SHP77 (cell line): ENCODE measurements at places on chromosomes 5 and 9.

- no peak for DNase-seq
Measured at GRCh38 chr9:3912817-3913216, 387.0 kb upstream of the RFX3 start.

DNA sequence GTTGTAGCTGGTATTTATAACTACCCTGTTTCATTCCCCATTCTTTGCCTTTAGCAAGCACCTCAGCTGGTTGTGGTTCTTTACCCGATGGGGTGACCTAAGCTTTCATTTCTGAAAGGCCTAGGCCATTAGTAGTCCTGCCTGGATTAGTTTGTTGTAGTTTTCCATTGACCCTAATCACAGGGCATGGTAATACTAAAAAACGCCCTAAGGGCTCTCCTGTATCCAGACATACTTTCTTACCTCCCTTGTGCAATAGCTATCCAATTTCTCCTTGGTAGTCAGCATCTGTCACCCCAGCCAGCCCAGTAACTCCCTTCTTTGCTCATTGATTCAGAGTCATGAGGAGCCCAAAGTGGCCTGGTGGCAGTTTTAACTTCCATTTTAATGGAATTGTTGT lies 24.0 kb downstream of the TMOD1 start:
- DNase-seq: no peak

GRCh38 chr5:34051374-34051980 lies 8.5 kb upstream of the C1QTNF3 start:
- DNase-seq: no peak

- DNase-seq: no peak
Measured at GRCh38 chr5:59137846-59138245, 555.0 kb downstream of the RAB3C start.
